ENCODE measurements at places on chromosomes 7 and 10.

DNA sequence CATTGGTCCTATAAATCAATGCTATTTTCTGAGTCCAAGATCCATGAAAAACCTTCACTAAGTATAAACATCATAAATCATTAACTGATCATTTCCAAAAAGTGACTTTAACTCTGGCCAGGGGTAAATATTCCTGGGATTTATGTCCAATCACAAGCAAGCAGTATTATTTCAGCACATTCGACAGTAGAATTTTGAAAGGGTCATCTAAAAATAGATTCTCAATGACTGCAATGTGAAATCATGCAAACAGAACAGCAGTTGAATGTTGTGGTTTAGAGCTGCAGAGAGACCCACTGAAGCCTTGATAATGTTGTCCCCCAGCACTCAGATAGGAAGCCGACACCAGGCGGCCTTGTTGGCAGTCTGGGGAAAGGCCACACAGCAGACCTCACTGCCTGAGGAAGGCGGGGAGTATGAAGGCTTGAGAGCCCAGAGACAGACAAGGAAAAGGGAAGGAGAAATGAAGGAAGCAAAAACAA lies 38.1 kb downstream of the FAM107B start:
- no peak for DNase-seq

GRCh38 chr7:137717811-137718271 lies 128.9 kb downstream of the DGKI start:
- DNase-seq: peak; percentile 25

DNA sequence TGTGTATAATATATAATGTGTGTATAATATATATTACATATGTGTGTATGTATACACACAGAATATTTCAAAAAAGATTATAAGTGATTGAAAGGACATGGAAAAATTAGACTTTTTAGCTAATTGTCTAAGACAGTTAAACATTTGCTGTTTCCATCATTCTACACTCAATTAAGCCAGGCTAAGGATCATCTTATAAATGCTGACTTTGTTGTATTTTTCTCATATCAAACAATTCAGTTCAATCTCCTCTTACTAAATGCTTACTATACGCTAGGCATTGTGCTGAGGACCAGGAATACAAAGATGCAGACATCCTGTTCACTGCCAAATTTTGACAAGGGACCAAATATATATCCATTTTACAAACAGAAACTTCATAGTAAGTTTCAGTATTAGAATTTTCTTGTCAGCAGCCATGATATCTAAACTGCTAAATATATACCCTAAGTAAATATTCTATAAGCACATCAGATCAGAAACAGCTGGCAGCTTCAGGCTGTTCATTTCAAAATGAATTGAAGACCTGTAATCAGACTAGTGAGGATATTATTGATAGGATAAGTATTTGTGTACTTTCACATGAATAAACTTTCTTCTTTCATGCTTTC lies 10.3 kb upstream of the LRRN3 start:
- DNase-seq: no peak

- DNase-seq: no peak
Measured at GRCh38 chr7:16991551-16991950, 109.8 kb upstream of the AGR3 start.

- DNase-seq: peak; percentile 74
Measured at GRCh38 chr7:105389088-105389650, 448 bp upstream of the SRPK2 start.

- no peak for DNase-seq
Measured at GRCh38 chr7:55441774-55442522, 76.8 kb downstream of the LANCL2 start.

DNA sequence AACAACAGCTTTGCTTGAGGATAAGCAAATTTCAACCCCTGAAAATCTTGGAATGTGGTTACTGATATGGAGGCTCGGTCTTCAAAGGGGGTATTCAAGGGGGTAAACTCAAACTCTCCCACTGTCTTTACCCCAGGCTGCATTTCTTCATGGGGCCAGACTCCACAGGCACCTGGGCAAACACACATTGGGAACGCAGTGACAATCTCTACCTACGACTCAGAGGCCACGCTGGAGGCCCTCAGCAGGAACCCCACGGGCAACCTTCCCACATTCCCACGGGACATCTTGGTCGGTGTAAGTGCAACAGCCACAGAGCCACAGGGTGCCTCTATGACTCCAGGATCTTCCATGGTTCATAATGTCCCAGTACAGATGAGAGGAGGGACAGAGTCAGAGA lies 2.2 kb upstream of the INSIG1 start:
- no peak for DNase-seq

- no peak for DNase-seq
Measured at GRCh38 chr10:113718969-113719822, 32.3 kb upstream of the PLEKHS1 start.

GRCh38 chr7:135716677-135717238 lies 11.2 kb downstream of the SLC13A4 start:
- no peak for DNase-seq

- DNase-seq: no peak
Measured at GRCh38 chr10:78194539-78195402, 161.1 kb downstream of the RPS24 start.

DNA sequence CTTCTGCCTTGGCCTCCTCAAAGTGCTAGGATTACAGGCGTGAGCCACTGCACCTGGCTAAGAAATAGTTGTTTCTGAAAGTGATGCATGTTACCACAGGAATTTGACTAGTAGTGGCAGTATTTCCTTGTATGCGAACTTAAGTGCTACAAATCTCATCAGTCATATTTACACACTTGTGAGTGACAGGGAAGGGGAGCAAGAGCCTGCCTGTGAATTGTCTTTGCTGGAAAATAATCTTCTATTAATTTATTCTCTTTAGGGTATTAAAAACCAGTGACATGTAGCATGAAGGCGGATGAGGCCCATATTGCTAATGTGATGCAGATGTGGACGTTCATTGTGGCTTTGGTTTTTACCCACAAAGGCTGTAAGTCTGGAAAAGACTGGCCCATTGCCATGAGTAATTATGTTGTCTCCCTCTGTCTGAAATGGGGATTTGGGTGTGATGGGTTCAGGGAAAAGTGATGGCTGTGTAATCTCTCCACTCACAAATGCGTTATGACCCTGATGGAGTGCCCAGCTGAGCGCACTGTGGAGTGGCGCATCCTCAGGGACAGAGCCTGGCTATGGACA lies 97.6 kb downstream of the CCNY start:
- no peak for DNase-seq

- no peak for DNase-seq
Measured at GRCh38 chr10:98608411-98608810, 161.7 kb upstream of the HPS1 start.

- DNase-seq: no peak
Measured at GRCh38 chr7:91289633-91290254, 25.5 kb downstream of the FZD1 start.

GRCh38 chr7:130667593-130668257 lies 823 bp downstream of the COPG2 start:
- DNase-seq: no peak

- DNase-seq: no peak
Measured at GRCh38 chr10:804191-804781, 114.8 kb upstream of the DIP2C start.

DNA sequence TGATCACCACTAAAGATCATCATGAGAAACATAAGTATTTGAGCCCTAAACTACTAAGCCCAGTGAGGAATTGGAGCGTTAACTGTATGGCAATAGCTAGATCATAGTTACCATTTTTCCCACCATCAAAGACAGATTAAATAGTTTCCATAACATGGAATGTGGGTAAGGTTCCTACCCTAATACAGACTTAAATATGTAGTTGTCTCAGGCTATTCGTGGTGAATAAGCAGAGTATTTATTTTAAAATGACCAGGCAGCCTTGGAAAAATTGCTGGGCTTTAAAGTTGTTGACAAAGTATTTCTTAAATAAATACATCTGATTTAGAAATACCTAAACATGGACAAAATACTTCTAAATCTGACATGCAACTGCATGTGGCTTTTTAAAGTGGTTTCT lies 106.8 kb downstream of the NT5C2 start:
- DNase-seq: no peak

DNA sequence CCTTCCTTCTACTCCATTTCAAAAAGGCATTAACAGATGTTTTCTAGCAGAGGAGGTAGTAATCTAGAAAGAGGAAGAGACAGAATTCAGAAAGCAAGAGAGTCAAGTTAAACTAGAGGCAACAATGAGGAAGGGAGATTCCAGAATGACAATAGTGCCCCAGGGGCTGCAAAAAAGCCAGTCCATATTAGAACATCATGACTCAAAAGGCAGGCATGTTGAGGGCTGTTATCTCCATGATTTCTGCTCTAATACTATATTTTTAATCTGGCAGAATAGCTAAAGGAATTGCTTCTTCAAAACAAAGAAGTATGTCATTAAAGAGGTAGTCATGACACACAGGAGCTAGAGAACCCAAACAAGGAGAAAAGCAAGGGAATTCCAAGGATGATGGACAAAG lies 599.6 kb downstream of the INHBA start:
- DNase-seq: no peak

DNA sequence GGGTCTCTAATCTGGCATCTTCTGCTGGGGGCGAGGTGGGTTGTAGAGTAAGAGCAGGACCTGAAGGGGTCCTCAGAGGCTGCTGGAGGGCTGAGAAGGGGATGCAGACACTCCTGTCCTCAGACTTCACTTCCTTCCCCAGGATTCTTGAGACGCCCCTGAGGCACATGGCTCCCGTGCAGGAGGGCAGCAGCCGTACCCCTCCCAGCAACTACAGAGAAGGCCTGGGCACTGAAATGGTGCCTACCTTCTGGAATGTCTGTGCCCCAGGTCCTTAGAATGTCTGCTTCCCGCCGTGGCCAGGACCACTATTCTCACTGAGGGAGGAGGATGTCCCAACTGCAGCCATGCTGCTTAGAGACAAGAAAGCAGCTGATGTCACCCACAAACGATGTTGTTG lies 52.0 kb downstream of the VWA2 start:
- no peak for DNase-seq

GRCh38 chr7:149706398-149706797 lies 67.0 kb downstream of the ZNF467 start:
- DNase-seq: no peak

GRCh38 chr7:139523199-139523941 lies at the start of gene CLEC2L:
Gene CLEC2L (plus strand): TSS chr7:139523685. CDS start chr7:139523928, 243 bp downstream.
- DNase-seq: peak; percentile 61

- DNase-seq: no peak
Measured at GRCh38 chr7:22823142-22823497, 471 bp upstream of the TOMM7 start.

DNA sequence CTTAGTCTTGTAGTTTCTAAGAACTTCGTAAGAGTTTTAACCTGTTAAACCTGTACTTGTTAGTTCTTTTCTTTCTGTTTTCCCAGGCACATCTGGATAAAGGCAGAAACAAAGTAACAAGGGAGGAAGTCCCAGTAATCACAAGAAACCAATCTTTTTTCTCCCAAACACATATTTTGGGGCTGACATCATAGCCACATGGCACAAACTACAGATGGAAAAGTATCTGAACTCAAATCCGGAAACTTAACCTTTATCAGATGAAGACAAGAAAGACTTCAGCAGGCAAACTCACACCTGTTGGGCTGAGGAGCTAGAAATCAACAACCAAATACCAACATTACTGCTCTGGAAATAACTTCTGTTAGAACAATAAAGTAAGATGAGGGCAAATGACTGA lies 67.1 kb downstream of the CUBN start:
- no peak for DNase-seq

- DNase-seq: no peak
Measured at GRCh38 chr10:61342858-61343572, 110.2 kb downstream of the TMEM26 start.

GRCh38 chr7:98571986-98572385 lies 45.1 kb upstream of the NPTX2 start:
- DNase-seq: no peak

DNA sequence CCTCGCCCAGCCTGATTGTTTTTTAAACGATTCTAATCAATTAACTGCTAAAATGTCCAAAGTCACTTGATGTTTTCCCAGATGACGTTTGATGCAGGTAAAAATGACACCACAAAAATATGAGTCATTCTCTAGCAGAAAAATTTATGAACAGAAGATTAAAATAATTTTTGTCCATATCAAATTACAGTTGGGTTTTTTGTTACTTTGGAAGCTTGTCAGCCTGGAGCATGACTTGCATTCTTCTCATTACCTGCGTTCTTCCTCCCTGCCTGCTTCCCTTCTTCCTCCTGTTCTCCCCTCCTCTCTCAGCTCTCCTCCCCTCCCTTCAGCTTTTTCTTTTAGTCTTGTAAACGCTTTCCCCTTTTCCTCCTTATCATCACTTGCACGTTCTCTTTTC lies 18.7 kb downstream of the IL15RA start:
- DNase-seq: no peak

DNA sequence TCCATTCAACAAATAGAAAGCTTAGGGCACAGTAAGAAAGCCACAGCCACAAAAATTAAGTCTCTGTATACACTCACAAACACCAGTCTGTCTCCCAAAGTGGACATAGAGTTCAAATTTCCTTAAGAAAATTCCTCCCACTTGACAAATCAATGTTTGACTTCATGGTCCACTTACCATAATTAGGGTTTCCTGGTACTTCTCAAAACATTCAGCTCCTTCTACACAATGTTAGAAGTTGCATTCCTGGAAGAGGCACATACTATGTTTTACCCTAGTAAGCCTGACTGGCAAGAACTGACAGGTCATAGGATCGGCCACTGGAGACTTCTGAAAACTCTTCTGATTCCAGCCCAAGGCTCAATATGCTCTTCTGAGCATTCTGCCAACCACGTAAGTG lies 70.5 kb downstream of the CPXM2 start:
- no peak for DNase-seq

DNA sequence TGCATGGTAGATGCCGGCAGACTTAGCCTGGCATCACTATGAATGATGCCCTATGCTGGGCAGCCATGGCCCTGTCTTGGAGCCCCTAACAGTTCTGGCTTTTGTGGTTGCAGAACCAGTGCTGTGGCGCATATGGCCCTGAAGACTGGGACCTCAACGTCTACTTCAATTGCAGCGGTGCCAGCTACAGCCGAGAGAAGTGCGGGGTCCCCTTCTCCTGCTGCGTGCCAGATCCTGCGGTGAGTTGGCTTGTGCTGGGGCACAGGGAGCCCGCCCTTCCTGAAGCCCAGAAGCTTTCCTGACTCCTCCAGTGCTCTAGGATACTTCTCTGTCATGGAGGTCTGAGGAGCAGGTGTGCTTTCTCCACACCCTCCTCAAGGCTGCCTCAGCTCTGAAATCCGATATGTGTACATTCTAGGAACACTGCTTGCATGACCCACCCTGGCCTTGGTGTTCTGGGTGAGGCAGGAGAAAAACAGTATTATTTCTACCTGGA lies 25.6 kb upstream of the SH2D4B start:
- DNase-seq: no peak

DNA sequence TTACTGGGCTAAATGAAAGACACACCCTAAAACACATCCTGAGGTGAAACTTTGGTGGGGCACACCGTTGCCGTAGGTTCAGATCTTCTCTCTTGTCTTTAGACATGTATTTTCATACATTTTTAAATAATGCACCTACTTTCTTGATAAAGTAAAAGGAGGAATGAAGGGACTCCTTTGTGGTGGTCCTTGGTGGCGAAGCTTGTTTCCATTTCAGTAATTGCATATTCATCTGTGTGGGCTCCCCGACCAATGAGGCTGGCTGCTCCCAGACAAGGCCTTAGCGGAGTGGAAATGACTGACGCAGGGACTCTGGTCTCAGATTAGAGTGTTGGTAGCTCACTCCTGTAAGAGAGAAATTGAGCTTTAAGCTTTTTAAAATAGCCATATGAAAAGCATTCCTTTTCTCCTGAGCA lies 815 bp downstream of the CCSER2 start:
- DNase-seq: no peak

Data from H1 (cell line).